Activated naive CD4-positive, alpha-beta T cell treated with anti-CD3 and anti-CD28 coated beads for 36 hours (primary cell): ENCODE measurements at places on chromosomes 1 and 21.

GRCh38 chr1:191882870-191883269 lies 275.4 kb upstream of the RGS18 start:
- no peak for DNase-seq

GRCh38 chr1:93331412-93331811 lies 14.3 kb upstream of the DR1 start:
- DNase-seq, result no peak

DNA sequence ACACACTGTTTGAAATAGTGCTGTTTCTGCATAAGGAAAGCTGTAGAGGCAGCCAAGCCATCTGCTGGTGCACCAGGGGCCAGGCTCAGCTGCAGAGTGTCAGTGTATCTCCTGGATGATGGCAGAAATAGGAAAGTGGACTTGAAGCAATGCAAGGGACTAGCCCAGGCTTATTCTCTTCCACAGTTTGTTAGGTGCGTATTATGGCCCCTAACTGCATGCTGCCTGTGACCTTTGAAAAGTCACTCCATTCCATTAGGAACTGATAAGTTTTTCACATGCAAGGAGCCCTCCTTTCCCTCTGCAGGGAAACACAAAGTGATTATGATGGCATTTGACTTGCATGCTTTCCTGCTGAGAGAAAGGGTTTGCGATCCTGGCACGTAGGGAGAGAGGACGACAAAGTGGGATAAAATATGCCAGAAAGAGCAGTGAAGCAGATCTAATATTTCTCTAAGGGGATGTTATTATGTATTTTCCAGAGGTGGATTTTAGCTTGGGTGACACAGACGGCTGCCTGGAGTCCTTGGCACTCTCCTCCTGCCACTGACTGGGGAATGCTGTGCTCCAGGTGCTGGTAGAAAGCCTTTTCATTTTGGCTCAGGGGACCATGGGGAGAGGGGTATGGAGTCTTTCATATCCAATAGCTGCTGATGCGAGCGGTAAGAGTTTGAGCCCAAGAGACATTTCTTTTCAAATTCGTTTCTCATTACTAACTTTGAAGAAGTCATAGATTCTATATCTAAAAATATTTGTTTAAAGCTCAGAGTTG lies 402.1 kb upstream of the B3GALT2 start:
- no peak for DNase-seq

- DNase-seq, result peak; percentile 52
Observed at GRCh38 chr1:27526569-27527222, 36.7 kb upstream of the WASF2 start.

DNA sequence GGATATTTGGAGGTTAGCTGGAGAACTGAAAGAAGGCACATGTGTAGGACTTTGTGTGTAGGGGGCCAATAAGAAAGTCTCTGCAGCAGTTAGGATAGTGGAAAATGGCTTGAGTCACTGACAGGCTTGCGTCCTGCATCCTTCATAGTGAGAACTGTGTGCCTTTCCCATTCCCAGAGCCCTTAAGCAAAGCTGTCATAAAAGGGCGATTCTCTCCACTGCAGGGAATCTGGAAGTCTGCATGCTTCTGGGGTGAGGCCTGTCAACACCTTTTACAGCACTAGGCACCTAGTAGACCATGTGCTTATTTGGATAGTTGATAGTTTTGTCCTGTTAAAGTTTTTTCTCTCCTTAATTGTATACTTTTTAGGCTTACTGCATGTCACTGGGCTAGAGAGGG lies 39.4 kb upstream of the MACF1 start:
- no peak for DNase-seq

DNA sequence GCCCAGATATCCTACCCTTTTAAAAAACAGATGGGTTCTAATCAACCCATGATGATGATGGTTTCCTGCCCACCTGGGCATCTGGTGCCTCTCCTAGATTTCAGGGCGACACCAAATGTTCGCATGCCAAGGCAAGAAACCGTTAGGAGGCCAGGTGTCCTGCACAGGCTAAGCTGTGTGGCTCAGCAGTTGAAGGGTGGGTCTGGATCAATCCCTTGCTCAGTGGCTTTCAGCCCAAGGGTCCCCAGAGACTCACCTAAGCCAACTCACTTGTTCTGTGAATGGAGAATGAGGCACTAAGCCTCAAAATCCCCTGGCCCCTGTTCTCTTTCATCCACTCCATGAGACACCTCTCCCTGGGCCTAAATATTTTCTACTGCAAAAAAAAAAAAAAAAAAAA lies 169.1 kb upstream of the EDN2 start:
- peak; percentile 25 for DNase-seq
